Foreskin fibroblast (primary cell): ENCODE measurements at places on chromosomes 3 and 15.

- peak; percentile 55 for DNase-seq
Observed at GRCh38 chr15:41827290-41827879, 507 bp upstream of the JMJD7 start.

- no peak for DNase-seq
Observed at GRCh38 chr15:73767806-73768501, 14.8 kb upstream of the INSYN1 start.

DNA sequence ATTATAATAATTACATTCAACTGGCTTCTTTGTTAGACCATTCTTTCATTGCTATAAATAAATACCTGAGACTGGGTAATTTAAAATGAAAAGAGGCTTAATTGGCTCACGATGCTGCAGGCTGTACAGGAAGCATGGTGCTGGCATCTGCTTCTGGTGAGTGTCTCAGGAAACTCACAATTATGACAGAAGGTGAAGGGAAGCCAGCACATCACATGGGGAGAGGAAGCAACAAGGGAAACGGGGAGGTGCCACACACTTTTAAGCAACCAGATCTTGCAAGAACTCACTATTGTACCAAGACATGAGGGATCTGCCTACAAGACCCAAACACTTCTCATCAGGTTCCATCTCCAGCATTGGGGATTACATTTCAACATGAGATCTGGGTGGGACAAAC lies 413.1 kb upstream of the ARRDC4 start:
- DNase-seq: no peak

DNA sequence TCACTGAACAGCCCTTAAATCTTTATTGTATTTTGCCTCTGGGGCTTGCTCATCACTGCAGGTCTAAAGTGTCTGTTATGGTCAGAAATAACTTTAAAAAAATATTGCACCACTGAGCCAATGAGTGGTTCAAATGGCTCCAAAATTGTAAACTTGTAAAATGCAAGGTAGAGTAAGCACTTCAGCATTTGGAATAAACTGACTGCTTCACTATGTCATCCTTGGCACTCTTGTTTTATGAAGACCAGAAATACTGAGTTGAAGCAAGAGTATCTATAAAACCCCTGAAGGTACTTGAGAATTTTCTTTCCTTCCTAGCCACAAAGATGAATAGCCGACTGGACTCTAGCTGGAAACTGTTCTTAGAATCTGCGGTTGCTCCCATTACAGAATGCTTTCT lies 390.3 kb upstream of the DPH6 start:
- no peak for DNase-seq

GRCh38 chr3:38549082-38549481 lies 52.9 kb downstream of the EXOG start:
- DNase-seq: no peak

DNA sequence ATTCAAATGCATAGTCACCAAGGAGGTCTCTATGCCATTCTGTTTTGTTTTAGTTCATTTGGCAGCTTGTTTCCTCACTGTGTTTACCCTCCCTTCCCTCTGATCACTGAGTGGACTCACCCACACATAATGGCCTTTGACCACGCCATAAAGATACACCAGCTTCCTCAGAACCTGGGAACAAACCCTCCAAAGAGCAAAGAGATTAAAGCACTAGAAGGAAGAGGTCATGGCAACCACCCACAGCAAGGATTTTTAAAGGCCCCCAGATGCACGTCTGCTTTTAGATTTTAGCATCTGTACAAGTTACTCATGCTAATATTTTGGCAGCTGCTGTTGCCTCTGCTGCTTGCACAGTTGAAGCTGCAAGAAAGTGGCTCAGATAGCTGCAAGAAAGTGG lies 47.9 kb upstream of the CADPS start:
- DNase-seq: peak; percentile 30

- DNase-seq: no peak
Observed at GRCh38 chr15:27821273-27821672, 277.8 kb downstream of the OCA2 start.

DNA sequence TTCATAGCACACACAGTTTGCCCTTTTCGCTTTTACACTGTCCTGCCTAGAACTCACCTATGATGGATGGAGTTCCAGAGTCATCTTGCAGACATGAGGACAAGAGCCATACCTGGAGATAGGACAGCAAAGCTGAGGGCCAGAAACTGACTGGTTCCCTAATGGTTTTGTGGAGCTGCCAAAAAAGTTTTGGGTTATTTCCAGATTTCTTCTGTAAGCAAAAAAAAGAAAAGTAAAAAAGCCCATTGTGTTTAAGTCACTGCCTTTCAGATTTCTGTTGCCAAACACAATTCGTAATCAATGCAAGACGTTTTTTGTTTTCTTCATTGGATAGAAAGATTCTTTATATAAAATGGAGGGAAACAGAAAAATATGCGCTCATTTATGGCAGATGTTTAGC lies 42.4 kb upstream of the KY start:
- DNase-seq: no peak

GRCh38 chr15:80105595-80105994 lies 46.1 kb downstream of the ZFAND6 start:
- DNase-seq: peak; percentile 22

GRCh38 chr3:119579366-119580066 lies at the start of gene ADPRH:
ADPRH (plus strand) TSS chr3:119579492; CDS start chr3:119582170, 2,678 bp downstream.
- DNase-seq: peak; percentile 44

DNA sequence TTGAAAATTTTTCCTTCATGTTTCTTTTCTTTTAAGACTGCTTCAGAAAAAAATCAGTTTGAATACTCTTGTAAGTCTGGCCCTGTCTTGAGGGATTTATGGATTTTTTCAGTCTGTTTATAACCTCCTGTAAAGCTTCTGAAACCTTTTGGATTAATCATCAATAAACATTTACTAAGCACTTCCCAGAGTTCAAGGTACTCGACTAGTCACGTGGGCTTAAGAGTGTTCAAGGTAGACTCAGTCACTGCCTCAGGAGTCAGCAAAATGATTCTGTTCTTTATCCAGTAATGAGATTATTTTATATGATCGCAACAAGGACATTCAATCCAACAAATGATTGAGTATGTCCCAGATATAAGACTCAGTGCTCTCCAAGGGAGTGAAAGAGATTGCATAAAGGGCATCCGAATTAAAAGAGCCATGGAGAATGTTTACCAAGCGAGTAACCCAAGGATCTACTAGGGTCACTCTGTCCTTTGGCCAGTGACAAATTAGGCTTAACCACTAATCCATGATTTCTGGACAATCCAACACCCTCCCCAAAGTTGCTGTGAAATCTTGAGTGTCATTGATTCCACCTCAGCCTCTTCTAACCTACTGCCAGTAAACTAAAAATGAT lies 726.6 kb upstream of the NAALADL2 start:
- DNase-seq: no peak

GRCh38 chr3:108182339-108182738 lies 39.9 kb downstream of the IFT57 start:
- DNase-seq: no peak

- no peak for DNase-seq
Observed at GRCh38 chr3:26438325-26438940, 184.1 kb upstream of the LRRC3B start.

- no peak for DNase-seq
Observed at GRCh38 chr3:31390466-31390865, 142.3 kb upstream of the STT3B start.

DNA sequence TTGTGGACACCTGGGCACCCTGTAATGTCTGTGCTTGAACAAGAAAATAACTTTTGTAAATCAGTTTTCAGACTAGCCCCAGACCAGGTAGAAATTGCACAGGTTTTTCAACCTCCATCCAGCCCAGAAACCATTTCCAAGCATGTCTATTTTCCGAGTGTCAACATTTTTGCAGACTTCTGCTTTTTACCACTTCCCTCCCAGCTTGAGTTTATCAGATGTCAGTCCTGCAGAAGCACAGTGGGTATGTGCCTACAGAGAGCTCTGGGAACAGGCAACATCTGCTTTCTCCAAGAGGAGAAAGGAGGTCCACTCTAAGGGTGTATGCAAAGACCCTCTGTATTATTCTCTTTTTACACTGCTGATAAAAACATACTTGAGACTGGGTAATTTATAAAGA lies 83.9 kb downstream of the LRRK1 start:
- DNase-seq: no peak

DNA sequence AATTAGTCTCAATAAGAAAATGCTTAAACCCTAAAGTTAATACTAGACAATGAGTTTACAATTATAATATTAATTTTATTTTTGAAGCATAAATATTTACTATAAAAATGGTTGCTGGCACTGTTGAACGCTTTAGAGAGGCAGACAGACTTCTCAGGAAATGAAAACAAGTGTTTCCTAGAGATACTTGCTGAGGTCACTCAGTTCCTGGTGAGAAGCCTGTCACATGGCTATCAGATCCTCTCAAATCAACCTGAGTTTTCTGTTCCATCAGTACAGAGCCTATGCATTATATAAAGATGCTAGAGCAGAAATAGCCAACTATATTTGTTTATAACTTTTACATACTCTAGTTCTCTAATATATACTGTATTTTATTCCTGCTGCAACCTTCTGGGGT lies 109.2 kb downstream of the MYO5A start:
- DNase-seq: no peak

DNA sequence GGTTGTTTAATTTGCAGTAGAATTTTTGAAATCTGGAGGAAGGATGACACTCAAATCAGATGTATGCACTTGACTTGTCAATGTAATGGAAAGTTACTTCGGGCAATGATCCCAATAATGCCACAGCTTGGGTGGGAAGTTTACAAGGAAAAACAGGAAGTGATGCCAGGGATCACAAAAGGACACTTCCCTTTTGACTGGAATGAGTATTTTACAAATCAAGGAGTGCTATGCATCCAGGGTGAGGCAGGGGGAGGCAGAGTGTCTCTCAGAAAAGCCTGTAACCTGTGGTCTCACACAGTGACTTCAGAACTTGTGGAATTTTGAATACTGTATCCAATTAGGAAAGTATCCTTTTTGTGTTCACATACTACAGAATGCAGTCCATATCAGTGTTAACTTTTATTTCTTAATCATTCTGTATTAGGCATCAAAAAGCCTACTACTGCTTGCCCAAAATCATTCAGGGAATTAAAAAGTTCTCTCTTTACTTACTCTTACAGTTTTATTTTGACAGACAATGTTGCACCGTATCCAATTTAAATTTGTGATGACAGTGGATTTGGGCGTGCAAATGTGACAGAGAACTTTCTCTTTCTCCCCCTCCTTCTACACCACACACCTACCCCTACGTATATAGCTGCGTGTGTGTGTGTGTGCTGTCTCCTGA lies 445.1 kb downstream of the MECOM start:
- peak; percentile 24 for DNase-seq

DNA sequence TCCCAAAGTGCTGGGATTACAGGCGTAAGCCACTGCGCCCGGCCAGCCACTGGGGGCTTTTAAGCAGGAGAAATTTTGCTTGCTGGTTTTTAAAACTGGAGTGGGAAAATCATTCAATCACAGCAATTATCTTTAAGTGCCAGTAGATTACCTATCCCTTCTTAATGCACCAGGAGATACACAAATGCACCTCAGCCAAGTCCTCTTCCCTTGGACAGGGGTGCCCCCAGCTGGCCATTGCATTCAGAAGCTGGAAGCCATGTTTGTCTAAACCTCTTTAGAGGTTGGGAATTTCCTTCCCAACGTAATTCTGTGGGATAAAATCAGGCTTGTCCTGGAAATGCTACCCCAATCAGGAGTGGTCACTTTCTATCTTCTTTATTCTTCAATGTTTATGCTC lies 26.6 kb downstream of the MIX23 start:
- peak; percentile 14 for DNase-seq

- DNase-seq: no peak
Observed at GRCh38 chr15:37791693-37792092, 142.7 kb upstream of the TMCO5A start.

DNA sequence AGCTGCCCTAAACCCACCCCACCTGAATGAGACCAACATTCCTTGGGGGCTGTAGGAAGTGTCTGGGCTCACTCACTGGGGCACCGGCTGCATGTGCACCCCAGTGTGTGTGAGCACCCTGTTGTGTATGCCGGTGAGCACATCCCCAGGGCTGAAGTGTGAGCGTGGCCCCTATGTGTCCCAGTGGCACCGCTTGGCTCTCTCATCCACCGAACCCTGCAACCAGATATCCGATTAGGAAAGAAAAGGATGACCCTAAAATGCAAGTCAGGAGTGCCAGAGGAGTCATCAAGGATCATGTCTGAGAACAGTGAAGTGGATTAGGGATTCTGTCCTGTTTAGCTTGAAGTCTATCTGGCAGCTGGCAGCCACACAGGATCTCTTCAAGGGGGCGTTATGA lies 84.0 kb upstream of the ALDH1L1 start:
- no peak for DNase-seq

DNA sequence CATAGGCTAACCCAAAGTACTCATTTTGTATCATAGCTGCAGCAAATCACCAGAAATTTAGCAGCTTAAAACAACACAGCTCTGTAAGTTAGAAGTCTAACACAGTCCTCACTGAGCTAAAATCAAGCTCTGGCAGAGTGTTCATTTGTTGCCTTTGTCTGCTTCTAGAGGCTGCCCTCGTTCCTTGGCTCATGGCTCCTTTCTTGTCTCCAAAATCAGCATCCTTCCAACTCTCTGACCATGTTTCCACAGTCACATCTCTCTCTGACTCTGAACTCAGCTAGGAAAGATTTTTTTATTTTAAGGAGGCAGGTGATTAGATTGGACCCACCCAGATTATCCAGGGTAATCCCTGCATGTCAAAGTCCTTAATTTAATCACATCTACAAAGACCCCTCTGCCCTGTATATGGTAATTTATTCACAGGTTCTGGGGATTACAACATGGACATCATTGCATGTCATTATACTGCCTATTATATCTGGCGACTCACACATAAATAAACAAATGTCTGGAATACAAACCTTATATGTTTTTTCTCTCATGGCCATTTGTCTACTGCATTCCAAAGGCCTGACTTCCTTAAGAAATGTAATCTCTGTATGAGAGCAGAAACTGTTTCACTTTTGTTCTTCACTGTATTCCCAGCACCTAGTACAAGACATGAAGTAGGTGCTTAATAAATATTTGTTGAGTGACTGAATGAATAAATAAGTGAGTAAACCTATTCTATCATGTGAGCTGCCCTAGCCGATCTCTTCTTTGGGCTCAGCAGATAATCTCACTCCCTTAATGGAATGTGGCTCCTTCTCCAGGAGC lies 15.1 kb upstream of the UACA start:
- DNase-seq: no peak

- no peak for DNase-seq
Observed at GRCh38 chr3:134794323-134794722, 737 bp upstream of the EPHB1 start.

- no peak for DNase-seq
Observed at GRCh38 chr3:42290966-42291714, 25.2 kb upstream of the CCK start.

GRCh38 chr15:73710321-73710720 lies 26.1 kb downstream of the CD276 start:
- no peak for DNase-seq

DNA sequence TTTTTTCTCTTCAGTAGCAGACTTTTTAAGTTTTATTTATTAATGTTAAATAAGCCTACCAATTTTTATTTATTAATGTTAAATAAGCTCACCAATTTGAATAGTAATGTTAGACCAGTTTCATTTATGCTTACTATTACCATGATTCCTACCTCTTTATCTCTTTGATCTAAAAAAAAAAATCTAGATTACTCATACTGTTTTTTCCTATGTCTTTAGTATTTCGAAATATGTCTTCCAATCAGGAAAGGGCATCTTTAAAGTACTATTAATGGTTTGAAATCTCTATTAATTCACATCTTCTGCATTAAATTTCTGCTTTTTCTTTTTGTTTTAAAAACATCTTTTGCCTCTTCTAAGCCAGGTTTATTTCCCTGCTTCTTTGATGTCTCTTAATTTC lies 27.5 kb upstream of the MAPKBP1 start:
- peak; percentile 11 for DNase-seq

GRCh38 chr15:90086868-90087268 lies 15.4 kb downstream of the IDH2 start:
- DNase-seq: no peak
